ENCODE measurements at places on chromosomes 2 and 18.

DNA sequence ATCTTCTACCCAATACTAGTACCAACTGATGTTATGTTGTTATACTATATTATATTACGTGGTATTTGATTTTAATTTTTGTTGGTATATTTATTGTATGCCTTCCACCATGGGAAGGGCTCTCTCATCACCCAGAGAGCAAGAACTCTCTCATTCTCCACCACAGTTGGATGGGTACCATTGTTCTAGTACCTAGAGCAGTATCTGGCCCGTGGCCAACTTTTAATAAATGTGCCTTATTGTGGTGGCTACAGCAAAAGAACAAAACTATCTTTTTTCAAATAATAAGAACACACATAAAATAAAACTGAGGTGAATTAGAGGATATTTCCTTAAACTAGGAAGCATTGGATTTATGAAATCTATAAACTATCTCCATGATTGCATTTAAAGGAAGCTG is 71.8 kb downstream of the PID1 start:
- DNase-seq, result no peak

GRCh38 chr2:10234013-10234306 is 68.7 kb upstream of the HPCAL1 start:
- no peak for DNase-seq

DNA sequence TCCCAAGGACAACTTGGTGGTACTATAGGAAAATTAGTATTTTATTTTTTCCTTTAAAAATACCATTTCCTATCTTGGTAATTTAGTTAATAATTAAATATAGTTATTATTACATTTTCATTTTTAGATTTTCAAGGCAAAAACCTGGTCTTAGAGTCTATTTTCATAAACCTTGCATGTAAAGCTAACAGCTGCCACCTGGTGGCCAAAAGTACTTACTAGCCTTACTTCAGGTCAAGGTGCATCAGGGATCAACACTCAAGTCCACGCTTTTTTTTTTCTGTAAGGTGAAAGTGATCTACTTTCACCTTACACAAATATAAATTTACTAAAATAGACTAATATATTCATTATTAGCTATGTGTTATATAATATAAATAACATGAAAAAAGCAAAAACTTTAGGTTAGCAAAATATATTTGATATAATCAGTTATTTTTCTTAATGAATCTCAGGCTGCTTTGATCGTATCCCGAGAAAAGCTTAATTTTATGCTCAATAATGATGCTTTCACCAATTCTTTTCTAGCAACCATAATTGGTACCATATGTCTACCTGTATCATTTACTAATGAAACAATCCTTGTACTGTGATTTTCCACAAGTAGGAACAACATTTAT is 62.5 kb downstream of the RELCH start:
- DNase-seq, result peak; percentile 77

GRCh38 chr2:73072129-73072395 is 550 bp upstream of the SFXN5 start:
- peak; percentile 46 for DNase-seq

- no peak for DNase-seq
Measured at GRCh38 chr2:18934886-18935285, 345.5 kb upstream of the NT5C1B start.

- no peak for DNase-seq
Measured at GRCh38 chr2:7633566-7634153, 716.4 kb downstream of the RNF144A start.

- DNase-seq, result peak; percentile 79
Measured at GRCh38 chr2:71880846-71881610, 266.6 kb downstream of the CYP26B1 start.

GRCh38 chr18:12044591-12044990 is 49.1 kb upstream of the ANKRD62 start:
- no peak for DNase-seq

DNA sequence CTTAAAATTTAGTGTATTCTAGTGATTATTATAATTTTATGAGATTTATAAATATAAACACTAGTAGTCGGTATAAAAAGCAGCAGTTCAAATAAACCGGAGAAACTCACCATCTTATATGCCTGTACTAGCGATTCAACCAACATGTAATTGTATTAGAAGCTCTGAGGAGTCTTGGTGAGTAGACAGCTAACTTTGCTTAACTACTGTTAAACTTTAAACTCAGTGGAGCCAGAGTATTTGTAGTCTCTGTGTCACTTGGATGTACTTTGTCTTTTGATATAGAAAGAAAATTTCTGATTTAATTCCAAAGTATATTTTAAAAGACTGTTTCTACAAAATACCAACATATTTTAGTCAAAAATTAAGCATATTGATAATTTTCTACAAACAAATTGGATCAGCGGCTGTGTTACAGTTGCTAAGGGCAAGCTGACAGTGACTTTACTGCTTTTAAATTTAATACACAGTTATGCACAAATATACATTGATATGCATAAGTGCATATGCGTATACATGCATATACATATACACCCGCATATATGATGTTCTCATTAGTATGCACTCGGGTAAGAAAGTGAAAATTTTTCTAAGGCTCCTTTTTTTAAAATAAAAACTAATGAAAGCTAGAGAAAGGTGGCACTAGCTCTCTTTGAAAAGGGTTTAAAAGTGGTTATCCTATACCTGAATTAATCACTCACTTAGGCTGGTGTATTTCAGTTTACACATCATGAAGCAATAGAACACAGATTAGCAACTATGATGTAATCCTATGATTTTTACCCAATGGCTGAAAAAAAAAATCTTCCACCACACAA is 374.5 kb downstream of the NCKAP5 start:
- DNase-seq, result peak; percentile 40

DNA sequence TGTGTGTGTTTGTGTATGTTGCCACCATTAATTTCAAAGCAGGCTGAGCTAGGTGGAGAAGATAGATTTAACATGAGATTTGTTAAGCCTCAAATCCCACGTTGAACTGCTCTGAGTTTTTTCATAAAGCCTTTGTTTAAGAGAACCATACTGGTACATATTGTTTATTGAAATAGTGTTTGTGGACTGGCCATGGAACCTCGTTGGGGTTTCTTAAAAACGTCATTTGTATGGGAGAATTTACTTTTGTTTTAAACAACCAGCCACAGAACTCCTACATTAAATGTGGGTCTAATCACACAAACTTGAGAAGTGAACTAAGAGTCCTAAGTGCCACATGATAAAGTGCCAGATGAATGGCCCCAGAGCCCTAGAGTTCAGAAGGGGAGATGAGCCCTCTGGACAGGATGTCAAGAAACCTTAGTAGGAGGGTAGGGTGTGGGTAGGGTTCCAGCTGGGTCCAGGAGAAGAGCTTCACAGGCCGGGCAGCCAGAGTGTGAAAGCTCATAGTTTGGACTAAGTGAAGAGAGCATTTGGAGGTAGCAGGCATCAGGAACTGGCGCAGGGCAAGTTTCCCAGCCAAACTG is 120.6 kb upstream of the EML6 start:
- no peak for DNase-seq

DNA sequence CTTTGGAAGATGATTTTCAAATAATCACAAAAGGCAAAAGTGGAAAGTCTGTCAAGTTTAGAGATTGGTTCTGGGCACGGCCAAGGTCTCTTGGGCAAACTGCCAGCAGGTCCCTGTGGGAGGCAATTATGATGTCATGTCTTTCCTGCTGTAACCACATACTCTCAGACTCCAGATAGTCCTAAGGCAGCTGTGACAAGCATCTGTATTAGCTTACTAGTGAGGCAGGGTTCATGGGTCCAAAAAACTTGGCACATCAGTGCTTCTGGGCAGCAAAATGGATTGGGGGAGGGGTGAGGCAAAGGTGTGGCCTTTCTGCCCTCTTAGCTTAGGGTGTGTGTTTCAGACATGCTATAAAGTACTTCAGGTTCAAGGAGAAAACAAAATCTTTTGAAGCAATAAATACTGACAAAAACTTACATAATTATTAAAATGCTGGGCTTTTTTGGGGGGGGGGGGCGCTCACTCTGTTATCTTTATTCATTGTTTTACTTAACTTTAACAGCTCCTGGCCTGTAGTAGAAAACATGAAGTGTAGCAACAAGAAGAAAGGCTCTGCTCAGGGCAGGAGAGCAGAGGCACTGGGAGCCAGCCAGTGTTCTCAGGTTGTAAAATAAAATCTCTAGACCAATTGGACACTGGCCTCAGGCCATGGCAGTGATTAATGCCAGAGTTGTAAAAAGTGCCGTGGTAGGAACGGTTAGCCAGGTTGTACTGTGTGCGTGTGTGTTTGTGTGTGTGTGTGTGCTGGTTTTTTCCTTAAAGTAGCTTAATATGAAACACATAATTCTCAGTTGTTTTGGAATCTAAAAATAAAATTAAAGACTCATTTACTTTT is 14.3 kb upstream of the TANC1 start:
- peak; percentile 87 for DNase-seq

GRCh38 chr2:53473775-53474311 is 293.8 kb upstream of the CHAC2 start:
- no peak for DNase-seq

DNA sequence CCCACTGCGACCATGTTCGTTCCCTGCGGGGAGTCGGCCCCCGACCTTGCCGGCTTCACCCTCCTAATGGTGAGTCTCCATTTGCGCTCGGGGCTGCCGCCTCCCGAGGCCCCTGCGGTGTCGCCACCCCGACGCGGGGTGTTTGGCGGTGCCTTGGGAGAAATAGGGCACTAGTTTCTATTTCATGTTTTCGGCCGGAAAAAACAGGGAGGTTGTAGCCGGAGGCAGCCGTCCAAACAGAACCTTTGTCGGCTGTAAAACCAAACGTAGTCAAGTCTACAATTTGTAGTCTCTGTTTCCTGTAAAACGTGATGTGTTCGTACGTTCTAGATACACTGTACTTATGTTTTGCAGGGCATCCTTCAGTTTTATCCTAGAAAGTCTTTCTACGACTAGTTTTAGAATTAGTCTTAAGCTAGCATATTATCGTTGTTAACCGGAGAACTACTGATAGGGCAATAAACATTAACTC is 290 bp downstream of the PSMG2 start:
- DNase-seq, result no peak

DNA sequence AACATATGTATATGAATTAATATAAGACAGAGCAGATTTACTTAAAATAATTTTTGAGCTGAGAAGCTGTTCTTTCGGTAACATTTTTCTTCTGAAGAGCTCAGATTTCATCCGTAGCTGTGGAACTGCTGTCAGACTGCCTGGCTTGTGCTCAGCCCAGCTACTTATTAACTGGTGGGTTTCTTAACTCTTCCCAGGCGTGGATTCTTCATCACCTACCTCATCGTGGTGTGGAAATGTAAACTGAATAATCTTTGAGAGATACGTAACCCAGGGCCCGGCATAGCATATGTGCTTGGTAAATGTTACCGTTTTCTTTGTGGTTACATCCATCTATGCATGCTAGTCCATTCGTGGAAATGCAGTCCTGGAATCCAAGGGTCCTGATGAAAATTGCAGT is 145.0 kb downstream of the MCFD2 start:
- peak; percentile 95 for DNase-seq

DNA sequence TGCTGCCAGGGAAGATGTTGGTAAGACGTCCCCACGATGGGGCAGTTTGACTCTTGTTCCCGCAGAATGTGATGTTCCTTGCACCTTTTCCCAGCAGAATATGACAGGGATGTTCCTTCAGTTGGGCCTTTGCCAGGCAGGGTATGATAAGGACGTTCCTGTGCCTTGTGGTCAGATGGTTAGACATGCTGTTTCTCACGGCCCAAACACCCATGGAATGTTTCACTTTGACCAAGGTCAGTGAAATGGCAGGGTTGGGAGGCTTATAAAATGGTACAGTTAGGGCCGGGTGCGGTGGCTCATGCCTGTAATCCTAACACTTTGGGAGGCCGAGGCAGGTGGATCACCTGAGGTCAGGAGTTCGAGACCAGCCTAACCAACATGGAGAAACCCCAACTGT is 40.3 kb upstream of the YPEL5 start:
- peak; percentile 64 for DNase-seq

- DNase-seq, result peak; percentile 87
Measured at GRCh38 chr2:119649364-119649917, 29.6 kb upstream of the TMEM177 start.

GRCh38 chr18:60549338-60549960 is 176.9 kb upstream of the MC4R start:
- peak; percentile 79 for DNase-seq

GRCh38 chr18:48905513-48905912 is 45.3 kb downstream of the SMAD7 start:
- peak; percentile 37 for DNase-seq

DNA sequence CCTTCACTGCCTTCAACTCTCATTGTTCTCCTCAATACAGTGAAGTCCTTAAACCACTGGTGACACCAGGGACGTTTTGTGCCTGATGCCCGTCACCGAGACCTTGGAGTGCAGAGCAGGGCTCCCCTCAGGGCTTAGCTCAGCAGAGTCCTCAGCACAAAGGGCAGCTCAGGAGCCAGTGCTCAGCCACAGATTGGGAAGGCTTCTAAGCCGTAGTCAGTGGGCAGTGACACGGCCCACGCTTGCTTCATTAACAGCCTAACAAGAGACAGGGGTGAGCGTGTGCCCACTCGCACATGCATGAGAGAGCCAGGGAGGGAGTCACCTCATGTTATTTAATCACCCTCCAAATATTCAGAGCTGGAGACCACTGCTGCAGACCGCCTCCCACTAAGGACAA is 137.5 kb downstream of the SH3RF3 start:
- DNase-seq, result no peak
